ENCODE measurements at places on chromosomes 16 and 17.

GRCh38 chr16:56681939-56682702, at the start of gene MT1X:
Gene MT1X (plus strand): TSS chr16:56682470. CDS start chr16:56682541, 71 bp downstream.
- peak; percentile 49 for DNase-seq

- DNase-seq = no peak
Observed at GRCh38 chr17:77709594-77709993, 248.9 kb upstream of the TNRC6C start.

DNA sequence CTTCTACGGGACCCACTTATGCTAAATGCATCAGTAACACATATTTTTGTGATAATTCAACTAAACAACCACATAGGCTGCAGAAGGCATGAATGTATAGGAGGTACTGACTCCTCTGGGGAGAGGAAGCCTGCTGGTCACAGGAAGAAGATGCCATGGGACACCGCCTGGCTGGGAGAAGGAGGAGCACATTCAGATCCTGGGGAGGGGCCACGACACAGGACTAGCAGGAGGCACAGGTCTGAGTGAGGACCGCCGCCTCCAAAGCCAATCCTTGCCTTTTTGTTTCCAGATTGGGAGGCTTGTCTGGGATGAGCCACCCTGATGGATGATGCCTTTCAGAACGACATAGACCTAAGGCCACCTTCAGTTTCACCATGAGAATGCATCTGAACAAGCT, 34.6 kb downstream of the MBTPS1 start:
- DNase-seq = no peak

GRCh38 chr16:49521734-49522325, 148.2 kb downstream of the C16orf78 start:
- DNase-seq = no peak

DNA sequence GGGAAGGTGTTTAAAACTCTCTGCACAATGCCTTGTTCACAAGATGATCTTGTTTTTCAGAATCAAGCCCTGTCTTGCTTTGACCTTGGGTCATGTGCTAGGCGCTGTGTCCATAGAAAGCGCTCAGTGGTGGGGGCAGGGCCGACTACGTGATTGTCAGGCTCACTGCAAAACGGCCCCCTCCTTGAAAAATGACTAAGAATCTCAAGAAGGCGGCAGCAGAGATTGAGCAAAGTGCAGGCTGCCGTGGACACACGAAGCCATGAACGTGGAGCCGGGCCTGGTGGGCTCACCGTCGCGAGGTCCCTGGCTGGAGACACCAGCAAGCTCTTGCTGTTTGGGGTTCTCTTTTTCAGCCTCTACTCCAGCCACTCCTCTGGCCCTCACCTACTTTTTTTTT, 10.2 kb downstream of the ATP2C2 start:
- no peak for DNase-seq

DNA sequence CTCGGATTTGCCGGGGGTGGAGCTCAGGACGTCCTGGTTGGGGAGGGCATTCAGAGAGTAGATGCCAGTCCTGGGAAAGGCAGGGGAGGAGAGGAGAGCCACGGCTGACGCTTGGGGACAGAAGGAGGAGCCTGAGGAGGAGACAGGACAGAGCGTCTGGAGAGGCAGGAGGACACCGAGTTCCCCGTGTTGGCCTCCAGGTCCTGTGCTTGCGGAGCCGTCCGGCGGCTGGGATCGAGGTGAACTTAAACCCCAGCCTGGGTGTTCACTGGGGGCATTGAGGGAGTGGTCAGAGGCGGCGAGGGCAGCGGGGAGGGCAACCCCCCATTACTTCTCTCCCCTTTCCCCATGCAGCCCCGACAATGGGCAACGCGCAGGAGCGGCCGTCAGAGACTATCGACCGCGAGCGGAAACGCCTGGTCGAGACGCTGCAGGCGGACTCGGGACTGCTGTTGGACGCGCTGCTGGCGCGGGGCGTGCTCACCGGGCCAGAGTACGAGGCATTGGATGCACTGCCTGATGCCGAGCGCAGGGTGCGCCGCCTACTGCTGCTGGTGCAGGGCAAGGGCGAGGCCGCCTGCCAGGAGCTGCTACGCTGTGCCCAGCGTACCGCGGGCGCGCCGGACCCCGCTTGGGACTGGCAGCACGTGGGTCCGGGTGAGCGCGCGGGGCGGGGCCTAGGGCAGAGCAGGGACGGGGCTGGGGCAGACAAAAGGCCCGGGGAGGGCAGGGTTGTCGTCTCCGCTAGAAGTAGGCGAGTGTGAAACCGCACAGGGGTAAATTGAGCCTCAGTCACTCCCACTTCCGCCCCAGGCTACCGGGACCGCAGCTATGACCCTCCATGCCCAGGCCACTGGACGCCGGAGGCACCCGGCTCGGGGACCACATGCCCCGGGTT, 3.7 kb downstream of the NOL3 start:
- peak; percentile 38 for DNase-seq

GRCh38 chr16:179211-180092, 807 bp upstream of the HBQ1 start:
- no peak for DNase-seq

DNA sequence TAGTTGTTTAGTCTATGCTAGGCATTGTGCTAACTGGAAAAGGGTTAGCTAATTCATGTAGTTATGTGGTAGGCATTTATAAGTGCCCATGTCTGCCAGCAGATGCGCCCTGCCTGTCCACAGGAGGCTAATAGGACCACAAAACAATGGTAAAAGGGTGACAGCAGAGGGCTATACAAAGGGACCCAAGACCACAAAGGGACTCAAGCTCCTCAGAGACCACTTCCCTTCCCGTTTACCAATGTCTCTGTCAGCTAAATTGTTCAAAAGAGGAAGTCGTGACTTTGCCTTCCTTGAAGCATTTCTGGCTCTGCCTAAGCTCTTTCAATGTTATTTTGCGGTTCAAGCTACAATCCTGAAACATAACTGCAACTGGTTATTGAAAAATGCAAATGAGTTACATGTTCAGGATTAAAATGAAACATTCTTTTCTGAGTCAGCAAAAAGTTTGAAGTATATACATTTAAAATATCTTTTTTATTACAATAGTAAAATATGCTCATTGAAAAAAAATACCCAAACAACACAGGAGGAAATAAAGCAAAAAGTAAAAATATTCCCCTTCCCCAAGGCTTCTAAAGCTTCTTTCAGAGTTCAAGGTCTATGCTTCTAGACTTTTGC, 149.2 kb downstream of the MAF start:
- DNase-seq = no peak

DNA sequence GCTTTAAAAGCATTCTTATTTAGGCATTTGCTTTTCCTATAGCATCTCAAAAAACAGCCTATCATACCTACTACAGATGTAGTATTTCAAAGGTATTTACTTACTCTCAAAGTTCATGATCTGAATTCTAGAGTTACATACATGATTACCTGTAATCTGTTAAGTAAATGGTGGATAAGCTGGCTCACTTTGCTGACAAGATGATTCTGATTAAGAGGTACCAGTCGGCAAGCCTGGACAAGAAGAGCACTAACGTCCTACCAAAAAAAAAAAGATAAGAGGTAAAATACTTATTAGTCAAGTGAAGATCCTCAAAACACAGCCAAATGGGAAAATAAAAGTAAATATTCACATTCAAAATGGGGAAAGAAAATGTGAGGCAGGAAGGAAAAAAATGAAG, 2.7 kb downstream of the HEATR6 start:
- DNase-seq = no peak

Data from cortex of kidney (tissue), 1 donor.